Amygdala (tissue), 56 donors: ENCODE measurements at places on chromosomes 2 and 18.

DNA sequence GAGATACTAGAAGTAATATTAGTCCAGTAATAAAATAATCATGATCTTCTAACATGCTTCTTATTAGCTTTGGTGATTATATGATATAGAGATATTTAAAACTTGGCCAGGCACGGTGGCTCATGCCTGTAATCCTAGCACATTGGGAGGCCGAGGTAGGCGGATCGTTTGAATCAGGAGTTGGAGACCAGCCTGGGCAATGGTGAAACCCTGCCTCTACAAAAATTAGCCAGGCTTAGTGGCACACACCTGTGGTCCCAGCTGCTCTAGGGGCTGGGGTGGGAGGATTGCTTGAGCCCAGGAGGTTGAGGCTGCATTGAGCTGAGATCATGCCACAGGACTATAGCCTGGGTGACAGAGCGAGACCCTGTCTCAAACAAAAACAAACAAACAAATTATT lies 87.0 kb downstream of the WDR7 start:
- DNase-seq, result no peak

- no peak for DNase-seq
These were observed 8.6 kb upstream of the ZNF24 start for GRCh38 chr18:35352778-35353177.

DNA sequence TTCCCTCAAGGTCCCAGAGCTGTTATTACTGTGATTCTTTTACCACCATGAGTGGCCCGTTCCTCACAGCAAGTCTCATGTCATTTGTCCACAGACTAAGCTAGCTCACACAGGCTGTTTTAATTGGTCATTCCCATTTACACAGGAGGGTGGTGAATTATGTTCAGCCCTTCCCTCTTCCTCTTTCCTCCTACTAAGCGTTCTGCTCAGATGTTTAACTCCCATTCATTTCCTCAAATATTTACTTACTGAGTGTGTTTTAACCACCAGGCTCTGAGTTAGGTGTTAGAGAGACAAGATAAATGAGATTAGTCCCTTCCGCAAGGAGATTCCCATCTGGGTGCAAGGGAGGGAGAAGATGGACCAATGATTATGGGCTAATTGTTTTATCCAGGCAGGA lies 403.6 kb upstream of the ACVR2A start:
- no peak for DNase-seq

DNA sequence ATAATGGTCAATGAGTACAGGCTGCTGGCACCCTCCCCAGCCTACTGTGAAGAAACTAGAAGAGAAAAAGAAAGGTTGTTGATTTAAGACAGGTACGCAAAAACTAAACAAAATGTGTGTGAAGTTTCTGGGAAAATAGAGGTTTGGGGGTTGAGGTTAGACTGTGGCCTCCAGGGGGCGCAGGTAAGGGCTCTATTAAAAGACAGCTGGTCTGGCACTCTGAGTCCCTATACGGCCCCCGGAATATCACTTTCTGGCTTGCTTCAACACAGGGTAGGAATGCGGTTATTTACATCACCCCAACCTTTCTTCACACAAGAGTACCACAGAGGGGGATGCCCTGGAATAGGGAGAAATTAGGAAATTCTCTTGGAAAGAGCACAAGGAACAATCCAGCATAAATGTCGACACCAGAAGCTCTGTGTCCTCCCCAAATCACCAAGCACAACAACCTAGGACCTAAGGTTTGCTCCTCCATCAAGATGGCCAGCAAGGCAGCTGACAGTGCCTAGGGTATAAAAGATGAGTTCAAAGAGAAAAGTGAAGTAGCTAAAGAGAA lies 480.8 kb upstream of the KLHL29 start:
- no peak for DNase-seq

DNA sequence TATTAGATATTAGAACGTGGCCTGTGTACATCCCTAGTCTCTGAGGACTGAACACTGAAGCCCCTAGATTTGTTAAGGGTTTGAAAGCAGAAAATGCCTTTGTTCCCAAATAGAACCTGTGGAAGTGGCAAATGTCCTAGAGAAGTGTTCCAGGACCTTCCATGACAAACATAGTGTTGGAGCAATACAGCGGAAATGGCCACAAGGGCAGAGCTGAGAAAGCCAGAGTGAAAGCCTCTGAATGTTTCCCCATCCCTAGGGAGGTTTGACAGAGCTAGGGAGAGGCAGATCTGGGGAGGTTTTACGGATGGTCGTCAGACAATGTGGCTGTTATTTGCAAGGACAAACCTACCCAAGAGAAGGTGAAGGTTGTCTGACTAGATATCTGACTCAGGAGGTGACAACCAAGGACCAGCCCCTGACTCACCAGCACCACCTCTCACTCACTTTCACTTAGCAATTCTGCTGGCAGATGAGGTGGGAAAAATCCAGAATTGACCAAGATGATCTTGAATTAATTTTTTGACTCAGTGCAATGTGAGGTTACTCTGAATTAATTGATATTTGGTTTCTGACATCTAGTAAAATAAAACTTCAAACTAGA lies 24.1 kb downstream of the RBM43 start:
- no peak for DNase-seq

DNA sequence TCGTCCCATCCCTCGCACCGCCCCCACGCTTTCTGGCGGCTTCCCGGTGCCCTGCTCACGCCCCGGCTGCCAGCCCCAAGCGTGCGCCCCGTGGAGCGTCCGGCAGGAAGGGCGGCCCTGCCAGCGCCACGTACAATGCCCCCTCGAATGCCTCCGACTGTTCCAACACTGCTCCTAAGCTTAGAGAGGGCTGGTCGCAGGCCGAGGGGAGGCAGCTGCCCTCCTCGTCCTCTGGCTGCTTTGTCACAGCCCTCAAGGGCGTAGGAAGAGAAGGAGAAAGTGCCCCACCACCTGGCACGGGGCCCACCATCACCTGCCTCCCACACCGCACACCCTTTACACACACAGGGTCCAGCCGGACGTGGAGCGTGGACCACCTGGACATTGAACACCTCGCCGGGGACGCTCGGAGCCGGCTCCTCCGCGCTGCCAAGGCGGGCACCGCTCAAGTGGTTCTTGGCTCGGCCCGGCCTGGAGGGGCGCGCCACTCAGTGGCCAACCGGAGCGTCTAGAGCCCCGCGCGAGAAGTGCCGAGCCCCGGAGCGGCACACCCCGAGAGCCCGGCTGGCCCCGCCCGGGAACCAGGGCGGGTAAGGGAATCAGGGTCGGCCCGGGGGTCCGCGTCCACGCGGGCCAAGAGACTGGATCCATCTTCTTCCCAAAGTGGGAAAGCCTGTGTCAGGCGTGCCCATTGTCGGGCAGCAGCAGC lies 830 bp downstream of the DNER start:
- DNase-seq, result peak; percentile 16

DNA sequence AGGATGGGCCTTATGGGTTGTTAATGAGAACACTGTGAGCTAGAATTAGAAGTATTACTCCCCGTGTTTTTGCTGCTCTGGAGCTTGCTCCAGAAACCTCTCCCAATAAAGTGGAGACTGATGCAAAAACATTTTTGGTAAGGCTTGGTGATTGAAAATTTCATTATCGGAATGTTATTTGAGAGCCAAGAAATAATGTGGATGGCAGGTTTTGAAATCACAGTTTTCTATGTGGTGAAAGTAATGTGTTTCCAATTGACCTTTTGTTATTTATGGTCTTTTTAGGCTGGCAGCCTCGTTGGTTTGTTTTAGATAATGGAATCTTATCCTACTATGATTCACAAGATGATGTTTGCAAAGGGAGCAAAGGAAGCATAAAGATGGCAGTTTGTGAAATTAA lies 5.1 kb downstream of the PLEKHA3 start:
- DNase-seq, result no peak

- no peak for DNase-seq
These were observed 403.2 kb upstream of the KLHL29 start for GRCh38 chr2:22981785-22982184.

DNA sequence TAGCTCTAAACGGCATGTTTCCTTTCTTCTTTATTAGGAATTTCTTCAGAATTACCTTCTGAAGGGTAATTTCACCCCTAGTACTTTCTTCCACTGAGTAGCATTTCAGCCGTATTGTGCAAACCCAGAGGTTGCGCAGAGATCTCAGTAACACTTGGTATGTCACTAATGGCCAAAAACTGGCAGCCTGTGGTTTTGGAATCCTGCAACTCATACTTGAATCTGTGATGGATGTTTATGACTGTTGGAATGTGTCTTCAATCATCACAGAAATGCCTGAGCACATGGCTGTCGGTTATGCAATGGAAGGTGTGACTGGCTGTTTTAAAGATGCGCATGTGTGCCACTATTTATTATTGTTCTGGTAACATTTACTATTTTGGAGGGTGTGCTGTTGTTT lies 100.0 kb downstream of the COLEC12 start:
- no peak for DNase-seq

- no peak for DNase-seq
These were observed 141.1 kb downstream of the RBMS1 start for GRCh38 chr2:160352500-160352899.

GRCh38 chr2:192379736-192380135 lies 185.0 kb upstream of the TMEFF2 start:
- DNase-seq, result no peak

- no peak for DNase-seq
These were observed 363.6 kb downstream of the LPIN1 start for GRCh38 chr2:12110074-12110473.

- no peak for DNase-seq
These were observed 23.4 kb downstream of the EIF4E2 start for GRCh38 chr2:232573771-232574435.

GRCh38 chr18:79944746-79945117 lies 6.7 kb downstream of the SLC66A2 start:
- no peak for DNase-seq

DNA sequence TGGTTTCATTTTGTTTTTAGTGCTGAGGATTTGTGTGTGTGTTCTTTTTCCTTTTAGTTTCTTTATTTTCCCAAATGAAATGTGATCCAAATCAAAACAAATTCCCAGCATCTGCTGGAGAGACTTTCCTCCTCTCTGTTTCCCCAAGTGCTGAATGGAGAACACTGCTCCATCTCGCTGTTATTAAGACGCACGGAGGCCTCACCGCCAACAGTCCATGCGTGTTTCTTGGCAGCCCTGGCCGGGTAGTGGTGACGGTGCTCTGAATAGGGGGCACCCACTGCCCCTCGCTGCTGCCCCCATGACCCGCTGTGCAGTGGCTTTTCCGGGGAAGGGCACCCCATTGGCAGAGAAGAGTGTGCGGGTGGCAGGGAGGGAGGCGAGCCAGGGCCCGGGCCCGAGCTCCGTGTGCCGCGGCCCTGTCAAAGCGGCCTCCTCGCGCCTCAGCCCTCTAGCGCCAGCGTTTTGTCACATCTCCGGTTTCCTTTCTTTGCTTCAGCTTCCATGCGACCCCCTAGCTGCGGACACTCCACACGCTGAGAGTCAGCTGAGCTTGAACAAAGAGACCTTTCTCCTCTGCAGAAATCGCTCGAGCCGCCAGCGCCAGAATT lies 473.7 kb upstream of the SALL3 start:
- no peak for DNase-seq

DNA sequence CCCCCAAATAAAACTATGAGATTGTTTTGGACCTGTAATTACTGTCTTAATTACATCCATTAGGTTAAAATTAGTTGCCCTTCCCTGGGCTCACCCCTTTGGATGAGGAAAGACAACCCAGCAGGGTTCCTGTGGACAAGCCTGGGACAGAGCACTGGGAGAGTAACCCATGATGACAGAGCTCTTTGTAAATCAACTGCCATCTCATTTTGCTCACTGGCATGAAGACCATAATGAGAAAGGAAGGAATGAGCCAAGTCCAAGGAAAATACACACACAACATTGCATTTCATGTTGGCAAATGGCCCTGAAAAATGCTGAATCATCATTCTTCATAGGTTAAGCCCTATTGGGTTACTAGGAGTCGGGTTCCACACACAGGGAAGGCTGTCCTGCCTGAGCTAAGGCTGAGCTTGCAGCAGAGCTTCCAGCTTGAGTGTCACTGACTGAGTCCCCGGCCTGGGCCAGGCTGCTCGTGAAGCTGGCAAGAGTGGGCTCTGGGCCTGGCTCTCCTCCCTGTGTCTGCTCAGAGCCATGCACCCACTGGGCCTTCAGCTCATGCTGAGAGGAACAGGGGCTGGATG lies 94.1 kb upstream of the ACAA2 start:
- DNase-seq, result no peak

GRCh38 chr2:8146132-8147005 lies 535.5 kb upstream of the ID2 start:
- no peak for DNase-seq

- no peak for DNase-seq
These were observed 205.1 kb downstream of the TNS1 start for GRCh38 chr2:217797661-217798069.

DNA sequence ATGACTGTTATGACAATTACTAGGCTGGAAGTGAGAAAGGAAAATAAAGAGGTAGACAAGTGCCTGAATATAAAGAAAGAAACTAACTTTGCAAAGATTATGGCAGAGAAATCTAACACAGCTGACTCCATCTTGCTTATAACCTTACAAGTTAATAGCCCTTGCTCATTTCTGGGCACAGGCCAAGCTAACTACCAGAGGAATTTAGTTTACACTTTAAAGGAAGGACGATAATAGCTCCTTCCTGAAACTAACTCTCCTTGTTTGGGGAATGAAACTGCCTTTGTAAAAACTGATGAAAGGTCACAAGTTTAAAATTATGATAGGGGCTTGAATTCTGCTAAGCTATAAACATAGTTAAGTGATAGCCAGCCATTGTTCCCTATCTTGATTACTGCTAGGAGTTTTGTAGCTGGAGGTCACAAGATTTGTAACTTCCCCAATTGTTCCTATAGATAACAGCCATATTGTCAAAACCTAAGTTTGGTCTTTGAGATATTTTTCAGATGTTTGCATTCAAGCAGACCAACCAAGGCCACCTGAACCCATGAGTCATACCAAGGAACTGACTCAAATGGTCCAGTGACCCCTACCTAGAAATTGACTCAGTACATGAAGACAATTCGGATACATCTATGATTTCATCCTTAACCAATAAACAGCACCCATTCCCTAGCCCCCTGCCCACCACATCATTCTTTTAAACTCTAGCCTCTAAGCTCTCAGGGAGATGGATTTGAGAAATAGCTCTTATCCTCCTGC lies 209.2 kb upstream of the LRATD1 start:
- no peak for DNase-seq

DNA sequence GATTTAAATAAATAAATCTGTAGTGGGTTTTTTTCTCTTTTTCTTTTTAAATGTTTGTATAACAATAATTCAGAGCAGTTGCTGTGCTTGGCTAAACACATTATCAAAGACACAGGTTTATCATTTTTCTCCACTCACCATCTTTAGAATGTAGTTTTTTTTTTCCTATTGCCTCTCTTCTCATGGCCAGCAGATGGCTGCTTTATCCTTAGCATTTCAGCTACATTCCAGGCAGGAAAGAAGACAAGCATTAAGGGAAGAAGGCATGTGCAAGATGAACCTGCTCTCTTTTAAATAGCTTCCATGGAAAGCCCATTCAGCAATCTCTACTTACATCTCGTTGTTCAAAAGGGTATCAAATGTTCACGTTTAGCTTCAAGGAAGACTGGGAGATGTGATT lies 42.6 kb downstream of the ARHGAP15 start:
- no peak for DNase-seq

- DNase-seq, result no peak
These were observed 13.0 kb downstream of the DTNA start for GRCh38 chr18:34723143-34723542.

- no peak for DNase-seq
These were observed at the start of gene SCN3A for GRCh38 chr2:165203689-165204559. SCN3A (minus strand) TSS chr2:165204050; CDS start chr2:165176394, 27,656 bp downstream.

GRCh38 chr2:157748371-157749142 lies 119.9 kb upstream of the ACVR1C start:
- DNase-seq, result no peak
